GM04504 (cell line): ENCODE measurements at places on chromosomes 12 and 14.

GRCh38 chr14:100719976-100720520 lies 6.6 kb upstream of the DLK1 start:
- no peak for DNase-seq

DNA sequence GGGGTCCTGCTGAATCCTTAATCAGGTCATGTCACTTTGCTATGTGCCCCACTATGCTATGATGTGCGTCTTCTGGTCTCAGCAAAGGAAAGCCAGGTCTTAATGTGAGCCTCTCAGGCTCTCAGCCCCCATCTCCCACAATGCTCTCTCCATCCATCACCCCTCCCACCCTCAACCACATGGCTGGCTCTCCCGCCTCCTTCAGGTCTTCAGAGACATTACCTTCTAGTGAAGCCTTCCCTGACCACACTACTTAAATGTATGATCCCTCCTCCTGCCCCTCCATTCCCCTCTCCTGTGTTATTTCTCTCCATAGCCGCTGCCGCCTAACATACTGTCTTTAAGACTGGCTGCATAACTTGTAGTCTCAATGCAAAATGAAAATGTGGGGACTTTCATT lies 50.5 kb downstream of the KRT80 start:
- DNase-seq: no peak

- DNase-seq: peak; percentile 63
Observed at GRCh38 chr14:71645656-71646055, 286.6 kb upstream of the RGS6 start.

DNA sequence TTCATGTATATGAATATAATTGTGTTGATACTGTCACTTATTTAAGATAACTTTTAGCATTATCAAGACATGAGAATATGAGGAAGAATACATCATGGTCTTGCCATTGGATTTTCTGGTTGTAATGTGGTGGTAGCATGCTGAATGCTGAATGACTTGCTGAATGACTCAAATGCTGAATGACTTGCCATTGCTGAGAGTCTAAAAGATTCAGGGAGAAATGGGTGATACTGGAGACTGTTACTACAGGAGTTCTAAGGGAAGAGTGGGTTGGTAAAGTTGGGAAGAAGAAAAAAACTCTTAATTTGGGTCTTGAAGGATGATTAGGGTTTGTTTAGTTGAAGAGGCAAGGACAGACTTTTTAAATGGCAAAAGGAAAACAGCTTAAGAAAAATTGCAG lies 72.1 kb upstream of the MANSC4 start:
- DNase-seq: no peak
